Omental fat pad (tissue), 4 donors: ENCODE measurements at places on chromosomes 2 and 18.

- DNase-seq = peak; percentile 50
These were observed 80.2 kb downstream of the SMAD4 start for GRCh38 chr18:51110073-51110797.

DNA sequence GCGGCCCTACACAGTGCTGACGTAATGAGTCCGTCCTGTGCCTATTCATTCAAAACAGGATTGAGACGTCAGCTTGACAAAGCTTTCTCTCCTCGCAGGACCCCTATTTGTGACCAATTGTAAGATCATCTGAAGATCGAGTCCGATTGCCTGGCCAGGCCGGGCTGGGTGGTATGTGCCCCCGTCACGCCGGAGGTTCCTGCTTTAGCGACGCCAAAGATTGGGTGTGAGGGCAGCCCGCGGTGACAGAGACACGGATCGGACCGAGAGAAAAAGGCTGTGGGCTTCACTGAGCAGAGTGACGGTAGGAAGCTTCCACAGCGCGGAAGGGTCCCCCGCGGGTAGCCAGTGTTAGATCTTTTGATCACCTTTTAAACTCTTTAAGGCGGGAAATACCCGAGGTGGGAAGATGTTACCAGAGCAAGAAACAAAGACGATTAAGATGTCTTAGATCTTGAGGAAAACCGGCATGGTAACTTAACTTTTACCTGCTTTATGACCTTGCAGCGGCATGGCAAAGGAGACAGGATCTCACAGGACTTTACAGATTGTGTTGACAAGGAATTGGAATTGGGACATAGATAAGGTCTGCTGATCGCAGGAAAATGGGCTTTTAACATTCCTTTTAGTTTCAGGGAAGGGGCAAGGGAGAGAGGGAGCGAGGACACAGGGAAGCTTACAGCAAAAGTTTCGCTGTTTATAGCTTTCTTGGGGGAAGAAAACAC, 220.0 kb downstream of the METTL4 start:
- no peak for DNase-seq

DNA sequence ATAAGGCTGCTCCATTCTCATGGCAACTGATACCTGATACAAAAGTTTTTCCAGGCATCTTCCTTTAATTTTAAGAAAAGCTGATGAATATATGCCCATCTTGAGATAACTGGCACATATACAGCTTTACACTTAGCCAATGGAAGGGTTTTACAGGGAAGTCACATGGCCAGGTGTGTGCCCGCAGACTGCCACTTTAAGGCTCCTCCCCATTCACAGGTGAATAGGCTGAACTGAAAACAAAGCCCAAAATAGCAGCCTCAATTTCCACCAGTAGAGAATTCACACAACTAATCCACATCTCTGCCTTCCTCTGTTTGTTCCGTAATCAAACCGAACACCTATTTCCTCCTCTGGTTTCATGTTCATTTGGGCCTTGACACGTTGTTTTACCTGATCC, 9.8 kb upstream of the ME2 start:
- DNase-seq = no peak

DNA sequence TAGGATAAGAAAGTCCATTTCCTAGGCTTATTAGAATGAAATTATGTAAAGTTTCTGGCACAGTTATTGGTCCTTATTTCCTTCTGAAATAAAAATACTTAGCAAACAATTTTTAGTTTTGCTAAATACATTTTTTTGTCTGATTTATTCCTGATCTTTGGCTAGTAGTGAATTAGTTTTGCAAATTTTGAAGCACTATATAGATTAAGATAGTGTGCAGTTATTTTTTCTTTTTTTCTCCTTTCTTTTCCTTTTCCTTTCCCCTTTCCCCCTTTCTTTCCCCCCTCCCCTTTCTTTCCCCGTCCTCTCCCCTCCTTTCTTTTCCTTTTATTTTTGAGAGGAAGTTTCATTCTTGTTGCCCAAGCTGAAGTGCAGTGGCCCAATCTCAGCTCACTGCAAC, 59.7 kb downstream of the BIRC6 start:
- no peak for DNase-seq

DNA sequence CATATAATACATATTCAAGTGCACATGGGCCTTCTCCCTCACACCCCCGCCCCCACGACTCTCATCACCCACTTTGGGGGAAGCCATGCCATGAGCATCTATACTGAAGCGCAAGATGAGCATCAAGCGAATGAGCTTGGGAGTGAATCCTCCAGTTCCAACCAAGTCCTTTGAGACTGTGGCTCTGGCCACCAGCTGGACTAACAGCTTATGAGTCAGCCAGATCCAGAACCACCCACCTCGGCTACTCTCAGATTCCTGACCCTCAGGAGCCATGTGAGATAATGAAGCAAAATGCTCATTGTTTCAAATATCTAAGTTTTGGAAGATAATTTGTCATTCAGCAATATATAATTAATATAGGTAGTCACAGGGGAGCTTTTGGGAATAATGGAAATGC, 22.2 kb upstream of the IL1RL1 start:
- no peak for DNase-seq

DNA sequence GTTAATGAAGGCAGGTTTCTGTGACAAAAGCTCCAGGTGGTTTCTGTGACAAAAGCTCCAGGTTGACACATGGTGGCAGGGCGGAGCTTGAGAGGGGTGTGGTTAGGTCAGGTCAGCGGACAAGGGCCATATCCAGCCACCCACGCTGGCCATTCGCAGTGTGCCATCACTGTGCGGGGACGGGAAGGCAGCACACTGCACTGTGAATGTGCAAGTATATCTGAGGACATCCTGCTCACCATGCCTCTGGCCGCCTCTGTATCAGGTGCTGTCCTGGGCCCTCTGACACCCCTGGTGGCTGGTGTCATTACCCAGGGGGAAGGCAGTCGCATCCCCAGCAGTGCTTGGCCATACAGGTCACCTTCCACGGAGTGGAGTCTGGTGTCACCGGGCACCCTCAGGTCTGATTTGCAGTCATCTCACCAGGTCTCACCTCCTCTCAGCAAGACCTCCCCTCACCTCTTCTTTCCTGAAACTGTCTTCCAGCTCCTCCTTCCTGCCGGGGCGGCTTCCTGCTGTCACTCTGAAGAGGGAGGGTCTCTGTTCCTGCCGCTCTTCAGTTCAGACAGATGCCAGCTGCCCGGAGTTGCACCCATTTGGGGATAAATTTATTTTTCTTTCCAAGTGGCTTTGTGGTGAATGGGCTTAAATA, 34.9 kb downstream of the CTIF start:
- DNase-seq = no peak

GRCh38 chr2:5036256-5036655, 655.9 kb upstream of the SOX11 start:
- no peak for DNase-seq
